ENCODE measurements at places on chromosomes 7 and 10. TPM values are rescaled to one million over a fixed set of nuclear protein-coding genes. Genes with fewer than 3 reads are reported as not detected.

- DNase-seq = no peak
These were observed 633.4 kb upstream of the MGMT start for GRCh38 chr10:128833671-128834070.

DNA sequence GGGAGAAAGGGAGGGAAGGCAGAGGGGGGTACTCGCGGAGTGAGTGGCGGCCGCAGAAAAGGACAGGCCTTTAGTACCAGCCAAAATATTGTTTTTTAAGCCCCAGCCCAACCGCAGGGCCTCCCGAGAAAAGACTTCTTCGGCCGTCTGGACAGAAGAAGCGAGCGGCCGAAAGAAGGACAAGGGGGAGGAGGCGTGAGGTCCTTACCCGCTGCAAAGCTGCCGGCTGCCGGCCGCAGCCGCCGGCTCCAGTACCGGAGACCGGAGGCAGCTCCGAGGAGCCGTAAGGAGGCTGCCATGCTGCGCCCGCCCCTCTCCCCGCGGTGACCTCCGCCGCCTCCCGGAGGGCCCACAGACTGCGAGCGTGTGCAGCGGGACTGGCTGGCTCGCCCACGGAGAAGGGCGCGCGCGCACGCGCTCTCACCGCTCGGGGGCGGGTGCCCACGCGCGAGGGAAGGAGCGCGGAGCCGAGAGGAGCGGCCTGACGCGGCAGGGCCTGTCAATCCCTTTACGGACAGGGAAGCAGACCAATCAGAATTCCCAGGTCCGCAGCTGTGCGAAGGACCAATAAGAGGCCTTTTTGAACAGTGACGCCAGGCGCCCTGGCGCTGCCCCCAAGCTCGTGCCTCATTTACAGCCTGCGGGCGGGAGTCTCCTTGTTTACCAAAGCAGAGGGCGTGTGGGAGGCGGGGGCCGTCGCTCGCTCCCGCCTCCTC is at the start of gene HIBADH:
HIBADH (minus strand) TSS at position 394 of the 716 bp plus-strand sequence; CDS start at position 299, 95 bp downstream.
- peak; percentile 99 for DNase-seq

GRCh38 chr7:97075928-97076327 is 41.6 kb upstream of the SDHAF3 start:
- no peak for DNase-seq

GRCh38 chr7:50751146-50751545 is 31.6 kb downstream of the GRB10 start:
- no peak for DNase-seq

Gene C10orf67
- total RNA-seq = 0.62 TPM
